Islet precursor cell (in vitro differentiated cells): ENCODE measurements at places on chromosomes 2 and 18.

GRCh38 chr2:12326449-12327190 lies 390.1 kb upstream of the TRIB2 start:
- DNase-seq = peak; percentile 63

- no peak for DNase-seq
Measured at GRCh38 chr2:36456227-36457175, 100.9 kb downstream of the CRIM1 start.

DNA sequence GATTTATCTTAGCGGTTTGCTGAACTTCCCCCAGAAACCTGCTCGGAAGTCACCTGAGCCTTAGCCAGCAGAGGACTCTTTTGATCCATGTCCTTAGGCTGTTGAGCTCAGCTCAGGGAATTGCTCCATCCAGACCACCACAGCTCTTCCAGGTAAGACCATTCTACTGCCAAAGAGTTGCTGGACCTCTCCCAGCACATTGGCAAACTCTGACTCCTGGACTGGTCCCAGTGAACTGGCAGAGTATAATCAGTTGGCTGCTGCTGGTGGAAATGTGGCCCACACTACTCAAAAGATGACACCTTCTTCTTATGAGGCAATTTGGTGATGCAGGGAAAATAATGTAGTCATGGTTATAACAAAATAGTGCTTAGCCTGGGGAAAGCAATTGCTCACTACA lies 308.8 kb upstream of the FIGN start:
- DNase-seq = no peak

DNA sequence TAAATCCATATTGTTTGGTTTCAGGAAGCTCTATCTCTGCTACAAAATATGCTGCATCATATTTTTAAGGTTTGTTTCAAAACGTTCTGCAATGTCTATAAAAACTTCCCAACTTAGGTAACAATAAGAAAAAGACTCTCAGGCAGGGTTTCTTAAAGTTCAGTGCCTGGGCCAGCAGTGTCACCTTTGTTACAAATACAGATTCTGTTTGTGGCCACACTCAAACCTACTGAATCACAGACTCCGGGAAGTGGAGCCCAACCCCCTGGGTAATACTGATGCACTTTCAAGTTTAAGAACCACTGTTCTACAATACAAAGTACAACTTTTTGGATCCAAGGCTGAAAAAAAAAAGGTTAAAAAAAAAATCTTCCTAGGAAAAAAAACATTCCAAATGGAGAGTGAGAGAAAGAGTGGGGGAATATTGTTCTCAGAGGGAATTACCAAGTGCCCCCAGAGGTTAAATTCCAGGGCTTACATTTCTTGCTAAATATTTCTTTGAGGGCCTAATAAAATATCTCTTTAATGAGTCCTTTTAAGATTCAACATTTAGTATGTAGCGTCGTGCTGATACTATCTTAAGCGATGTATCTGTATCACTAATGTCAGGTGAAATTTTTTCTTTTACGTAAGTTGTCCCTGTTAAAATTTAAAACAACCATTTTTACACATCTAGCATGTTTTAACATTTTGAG lies 476.7 kb downstream of the TXNL1 start:
- no peak for DNase-seq

GRCh38 chr2:43010438-43011157 lies 215.8 kb downstream of the ZFP36L2 start:
- peak; percentile 43 for DNase-seq

- no peak for DNase-seq
Measured at GRCh38 chr18:74946646-74947375, 262.1 kb downstream of the PTGR3 start.
